ENCODE measurements at places on chromosomes 2 and 18. TPM values are rescaled to one million over a fixed set of nuclear protein-coding genes. Genes with fewer than 3 reads are reported as not detected.

- no peak for DNase-seq
Observed at GRCh38 chr2:11998626-11999378, 252.4 kb downstream of the LPIN1 start.

GRCh38 chr2:239767021-239767905 lies 257.9 kb downstream of the NDUFA10 start:
- no peak for DNase-seq

- DNase-seq: peak; percentile 48
Observed at GRCh38 chr2:177724398-177725287, 332.1 kb downstream of the AGPS start.

DNA sequence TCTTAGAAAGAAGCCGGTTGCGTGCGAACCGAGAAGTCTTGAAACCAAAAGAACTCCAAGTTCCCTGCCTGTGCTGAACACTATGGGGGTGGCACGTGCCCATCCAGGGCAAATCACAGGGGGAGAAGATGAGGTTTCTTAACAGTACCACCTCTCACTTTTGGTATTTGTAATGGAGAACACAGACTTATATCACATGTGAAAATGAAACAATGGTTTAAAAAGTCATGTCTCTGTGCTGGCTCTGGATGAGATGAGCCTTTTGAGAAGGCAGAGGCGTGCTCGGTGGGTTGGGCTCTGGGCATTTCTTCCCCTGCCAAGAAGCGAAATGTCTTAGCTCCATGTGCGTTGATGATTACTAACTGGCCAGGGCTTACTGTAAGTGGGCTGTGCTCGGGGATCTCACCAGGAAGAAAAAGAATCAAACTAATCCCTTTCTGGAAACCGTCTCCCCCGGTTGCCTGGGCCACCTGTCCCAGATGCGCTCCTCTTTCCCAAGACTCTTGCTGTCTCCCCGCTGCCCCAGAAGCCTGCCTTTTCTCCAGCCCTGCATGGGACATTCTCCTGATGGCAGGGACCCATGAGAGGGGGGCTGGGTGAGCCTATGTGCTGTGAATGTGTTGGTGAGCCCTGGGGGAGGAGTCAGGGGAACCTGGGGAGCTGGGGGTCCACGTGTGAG lies 252.9 kb downstream of the PRKCE start:
- DNase-seq: no peak

GRCh38 chr2:100743741-100744140 lies 76.2 kb upstream of the NPAS2 start:
- DNase-seq: no peak

DNA sequence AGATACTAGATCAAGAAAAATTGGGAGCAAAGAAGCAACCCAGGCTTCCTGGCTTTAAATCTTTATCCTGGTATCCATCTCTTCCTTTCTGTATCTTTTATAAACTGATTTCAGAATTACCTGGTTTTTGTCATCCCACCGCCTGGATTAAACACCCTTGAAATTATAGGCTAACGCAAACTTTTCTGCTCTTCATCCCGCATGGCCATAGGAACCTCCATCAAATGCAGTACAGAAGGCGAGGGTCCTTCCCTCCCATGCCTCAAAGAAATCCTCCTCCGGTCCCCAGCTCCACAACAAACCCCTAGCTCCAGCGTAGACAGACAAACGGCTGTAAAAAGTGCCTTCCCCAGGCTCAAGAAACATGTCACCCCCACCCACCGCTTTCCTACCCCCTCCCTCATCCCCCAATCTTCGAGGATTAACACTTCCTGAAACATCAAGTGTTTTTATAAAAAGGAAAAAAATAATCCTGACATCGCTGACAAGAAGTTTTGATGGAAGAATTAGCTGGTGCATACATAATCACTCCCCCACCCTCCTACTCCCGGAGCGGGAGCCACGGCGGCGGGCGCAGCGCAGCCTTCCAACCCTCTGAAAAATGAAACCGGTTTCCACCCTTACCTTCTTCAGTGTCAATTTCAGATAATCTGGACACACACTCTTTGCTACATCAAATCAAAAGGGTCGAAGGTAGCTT lies 7.6 kb downstream of the DLX1 start:
- no peak for DNase-seq

DNA sequence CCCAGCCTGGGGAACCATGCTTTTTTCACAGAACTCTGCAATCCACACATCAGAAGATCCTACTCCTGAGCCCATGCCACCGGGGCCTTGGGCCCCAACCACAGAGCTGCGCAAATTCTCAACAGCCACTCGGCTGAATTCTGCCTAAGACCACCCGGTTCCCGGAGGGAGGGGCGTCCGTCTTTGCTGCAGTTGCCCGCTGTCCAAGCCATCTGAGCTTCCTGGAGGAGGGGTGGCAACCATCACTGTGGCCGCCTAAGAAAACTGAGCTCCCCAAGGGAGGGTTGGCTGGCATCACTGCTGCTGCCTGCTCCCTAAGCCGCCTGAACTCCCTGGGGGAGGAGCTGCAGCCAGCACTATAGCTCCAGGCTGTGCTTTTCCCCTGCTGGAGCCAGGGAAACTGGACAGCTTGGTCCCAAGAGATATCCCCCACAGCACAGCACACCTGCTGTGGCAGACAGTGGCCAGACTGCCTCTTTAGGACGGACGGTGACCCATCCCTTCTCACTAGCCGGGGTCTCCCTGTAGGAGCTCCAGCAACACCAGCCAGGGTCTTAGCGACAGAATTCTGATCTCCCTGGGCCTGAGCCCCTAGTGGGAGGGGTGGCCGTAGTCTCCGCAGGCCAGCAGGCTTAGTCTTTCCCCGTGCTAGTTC lies 1411.6 kb upstream of the CDH2 start:
- DNase-seq: no peak

DNA sequence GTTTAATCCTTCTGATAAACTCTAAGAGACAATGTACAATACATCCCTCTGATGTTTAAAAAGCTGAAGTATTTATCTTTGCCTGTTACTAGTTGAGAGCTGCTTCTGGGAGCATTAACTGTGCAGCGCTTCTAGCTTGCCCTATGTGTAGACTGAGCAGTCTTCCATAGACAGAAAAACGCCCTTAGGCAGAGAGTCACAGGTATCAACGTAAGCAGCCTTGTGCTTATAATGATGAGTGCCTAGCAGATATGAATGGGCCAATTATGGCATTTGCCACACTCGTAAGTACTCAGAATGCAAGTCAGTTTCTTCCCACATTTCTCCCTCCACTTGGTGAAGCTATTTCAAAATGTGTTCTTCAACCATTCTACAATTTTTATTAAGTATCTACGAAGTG lies 731.1 kb upstream of the SLC8A1 start:
- DNase-seq: no peak

GRCh38 chr2:153871231-153872221 lies at the start of gene GALNT13:
GALNT13 (plus strand) TSS chr2:153871922.
- DNase-seq: peak; percentile 41

DNA sequence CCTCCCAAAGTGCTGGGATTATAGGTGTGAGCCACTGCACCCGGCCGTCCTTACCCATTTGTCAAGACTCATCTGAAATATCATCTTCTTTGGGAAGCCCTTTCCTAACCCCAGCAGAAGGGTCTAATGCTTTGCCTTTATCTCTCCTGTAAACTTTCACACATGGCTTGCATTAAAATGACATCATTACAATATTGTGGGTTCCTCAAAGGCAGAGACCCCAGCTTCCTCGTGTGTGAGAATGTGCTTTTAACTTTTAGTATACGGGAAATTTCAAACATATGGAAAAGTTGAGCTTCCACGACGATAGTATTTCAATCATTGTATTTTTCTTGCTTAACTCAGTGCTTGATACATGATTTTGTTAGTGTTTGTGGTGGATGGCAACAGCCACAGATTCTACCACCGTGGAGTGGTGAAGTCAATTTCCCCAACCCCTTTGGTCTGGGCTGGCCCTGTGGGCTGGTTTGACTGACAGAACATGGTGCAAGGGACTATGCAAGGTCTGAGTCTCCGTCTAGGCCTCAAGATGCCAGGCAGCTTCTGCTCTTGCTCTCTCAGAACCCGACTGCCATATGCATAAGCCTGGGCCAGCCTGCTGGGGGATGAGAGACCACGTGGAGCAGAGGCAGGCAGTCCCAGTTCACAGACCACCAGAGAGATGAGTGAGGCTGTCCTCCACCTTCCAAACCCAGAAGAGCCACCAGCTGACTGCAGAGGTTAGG lies 39.9 kb downstream of the NGEF start:
- DNase-seq: no peak

DNA sequence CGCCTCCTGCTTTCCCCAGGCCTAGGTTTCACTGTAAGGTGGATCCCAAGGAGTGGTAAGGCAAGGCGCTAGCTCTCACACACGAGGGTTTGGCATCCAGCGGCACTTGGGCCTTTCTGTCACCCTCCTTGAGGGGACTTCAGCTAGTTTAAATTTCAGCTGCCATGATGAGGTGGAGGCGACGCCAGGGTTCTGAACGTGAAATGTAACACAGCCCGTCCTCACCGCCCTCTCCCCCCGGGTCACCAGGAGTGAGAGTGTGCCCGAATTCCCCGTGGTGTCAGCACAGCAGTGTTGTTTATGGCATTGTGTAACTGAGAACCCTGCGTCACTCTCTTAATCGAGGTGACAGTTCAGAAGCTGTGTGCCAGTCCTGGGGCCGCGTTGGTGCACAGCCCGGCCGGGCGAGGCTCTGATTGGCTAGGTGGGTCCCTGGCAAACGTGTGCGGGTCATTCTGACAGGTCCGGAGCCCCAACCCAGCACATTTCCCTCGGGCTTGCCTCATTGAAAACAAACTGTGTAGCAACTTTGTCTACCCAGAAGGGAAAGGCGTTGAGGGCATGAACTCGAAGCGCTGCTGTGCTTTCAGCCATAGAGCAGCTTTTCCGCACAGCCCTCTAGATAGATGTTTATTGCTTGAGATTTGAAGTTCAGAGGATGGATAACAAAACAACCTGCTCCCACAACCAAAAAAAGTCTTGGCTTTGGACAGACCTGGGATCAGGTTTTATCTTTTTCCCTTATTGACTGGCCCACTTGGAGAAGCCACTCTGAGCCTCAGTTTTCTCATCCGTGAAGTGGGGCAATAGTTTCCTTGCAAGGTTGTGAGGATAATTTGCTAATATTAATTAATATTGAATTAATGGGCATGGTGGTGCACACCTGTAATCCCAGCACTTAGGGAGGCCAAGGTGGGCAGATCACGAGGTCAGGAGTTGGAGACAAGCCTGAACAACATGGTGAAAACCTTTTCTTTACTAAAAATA lies 4.9 kb downstream of the CIDEA start:
- DNase-seq: no peak

- DNase-seq: no peak
Observed at GRCh38 chr2:109377976-109378375, 235.8 kb downstream of the SEPTIN10 start.

The SNED1 gene
- total RNA-seq: 6.5 TPM

The MYO1B gene
- total RNA-seq: 137 TPM

The KLHL41 gene
- total RNA-seq: 0.43 TPM

The FER1L5 gene
- total RNA-seq: 0.86 TPM

The TUBA4B gene
- not detected for total RNA-seq

The CDH2 gene
- 89.2 TPM for total RNA-seq

The ATOH8 gene
- total RNA-seq: 9.1 TPM

Data from fibroblast of villous mesenchyme (primary cell).